ENCODE measurements at places on chromosomes 2 and 18.

GRCh38 chr2:42331569-42332284 is 29.3 kb downstream of the COX7A2L start:
- DNase-seq = no peak

DNA sequence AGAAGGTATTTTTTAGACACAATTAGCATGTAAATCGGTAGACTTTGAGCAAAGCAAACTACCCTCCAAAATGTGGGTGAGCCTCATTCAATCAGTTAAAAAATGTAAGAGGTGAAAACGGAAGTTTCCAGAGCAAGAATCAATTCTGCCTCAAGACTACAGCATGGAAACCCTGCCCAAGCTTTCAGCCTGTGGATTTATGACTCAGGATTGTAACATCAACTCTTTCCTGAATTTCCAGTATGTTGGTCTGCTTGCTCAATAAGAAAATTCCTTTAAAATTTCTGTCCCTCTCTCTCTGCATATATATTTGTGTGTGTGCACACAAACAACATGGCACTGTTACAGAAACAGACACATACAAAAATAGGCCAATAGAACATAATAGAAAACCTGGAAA is 228.6 kb upstream of the DOK6 start:
- DNase-seq = no peak

DNA sequence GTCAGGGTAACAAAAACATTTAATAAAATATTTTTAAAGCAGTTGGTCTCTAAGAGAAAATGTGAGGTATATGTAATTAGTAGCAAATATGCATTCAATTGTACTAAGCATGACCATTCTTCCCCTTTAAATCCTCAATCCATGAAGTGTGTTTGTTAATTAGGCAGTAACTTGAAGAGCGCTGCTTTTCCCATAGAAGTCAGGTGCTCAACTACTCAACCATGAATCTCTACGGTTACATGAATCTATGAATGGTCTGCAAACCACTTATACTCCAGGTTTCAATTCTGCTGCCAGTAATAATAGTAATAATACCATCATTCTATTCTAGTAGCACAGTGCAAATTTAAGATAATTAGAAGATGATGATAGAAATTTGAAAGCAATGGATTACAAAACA is 55.8 kb downstream of the SLC8A1 start:
- DNase-seq = no peak

GRCh38 chr2:120764991-120765677 is 29.5 kb downstream of the GLI2 start:
- DNase-seq = no peak

GRCh38 chr2:201130524-201131186 is 14.7 kb downstream of the CFLAR start:
- no peak for DNase-seq

Data from stimulated activated naive CD8-positive, alpha-beta T cell treated with anti-CD3 and anti-CD28 coated beads, Interleukin-15, Interleukin-2, amounts not matched to agents 100 U/mL and 50 U/mL, for 24 hours (primary cell).